ENCODE measurements at places on chromosomes 2 and 18. TPM values are rescaled to one million over a fixed set of nuclear protein-coding genes. Genes with fewer than 3 reads are reported as not detected.

Gene SKOR2
- total RNA-seq: not detected

Gene HAAO
- total RNA-seq: not detected

Gene FEV
- total RNA-seq: not detected

Gene CTNNA2
- total RNA-seq: not detected

Gene TRABD2A
- total RNA-seq: 2.4 TPM

Gene C2orf72
- not detected for total RNA-seq

Gene SEPTIN10
- total RNA-seq: not detected

Gene TSHZ1
- total RNA-seq: 5.7 TPM

Gene AGXT
- not detected for total RNA-seq

Gene RIT2
- not detected for total RNA-seq

Gene ZSWIM2
- not detected for total RNA-seq

Gene KIAA1328
- 15.5 TPM for total RNA-seq

Gene MOB4
- total RNA-seq: 16.1 TPM

Gene VWC2L
- total RNA-seq: not detected

Gene PLGLB1
- total RNA-seq: 12.2 TPM

Gene STPG4
- not detected for total RNA-seq

Gene THSD7B
- total RNA-seq: not detected
